ENCODE measurements at places on chromosomes 7 and 10.

GRCh38 chr7:95718577-95719410 is 53.6 kb upstream of the DYNC1I1 start:
- DNase-seq, result no peak

DNA sequence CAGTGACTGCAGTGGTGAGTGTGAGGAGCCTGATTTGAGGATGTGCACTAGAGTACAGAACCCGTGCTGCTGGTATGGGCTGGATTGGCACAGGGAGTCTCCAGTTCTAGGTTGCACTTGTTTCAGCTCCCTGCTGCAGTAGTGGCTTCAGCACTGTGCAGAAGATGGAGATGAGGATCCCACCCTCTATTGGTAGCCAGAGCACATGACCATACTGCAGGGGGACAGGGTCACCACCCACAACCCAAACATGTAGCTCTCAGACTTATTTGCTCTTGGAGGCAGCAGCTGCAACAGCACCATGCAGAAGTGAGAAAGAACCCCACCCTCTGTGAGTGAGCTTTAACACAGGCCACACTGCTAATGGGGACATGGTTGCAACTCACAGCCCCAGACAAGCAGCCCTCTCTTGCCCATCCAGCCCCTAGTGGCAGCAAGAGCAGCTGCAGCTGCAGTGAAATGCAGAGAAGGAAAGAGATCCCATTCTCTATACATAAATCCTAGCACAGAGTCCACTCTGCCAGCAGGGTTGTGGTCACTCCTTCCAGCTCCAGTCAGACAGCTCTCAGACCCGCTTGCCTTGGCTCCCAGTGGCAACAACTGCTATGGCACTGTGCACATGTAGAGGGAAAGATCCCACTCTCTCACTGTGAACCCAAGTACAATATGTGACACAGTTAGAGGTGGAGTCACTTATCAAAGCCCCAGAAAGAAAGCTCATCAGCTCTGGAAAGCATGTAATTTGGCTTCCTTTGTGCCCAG is 51.4 kb upstream of the SCIN start:
- no peak for DNase-seq

DNA sequence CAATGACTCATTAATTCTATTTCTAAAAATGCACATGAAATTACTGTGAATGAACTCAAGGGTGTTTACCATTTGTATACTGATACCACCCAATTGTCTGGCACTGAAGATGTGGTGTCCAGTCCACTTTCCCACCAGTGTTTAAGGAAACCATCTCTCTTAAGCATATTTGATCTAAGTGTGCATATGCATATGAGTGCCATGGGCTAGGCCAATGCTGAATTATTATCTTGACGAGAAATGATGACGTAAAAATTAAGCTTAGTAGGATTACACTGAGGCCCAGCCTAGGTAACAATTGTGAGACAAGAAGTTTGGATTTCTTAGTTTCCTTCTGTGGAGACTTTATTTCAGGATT is 59.7 kb downstream of the SVIL start:
- DNase-seq, result no peak

DNA sequence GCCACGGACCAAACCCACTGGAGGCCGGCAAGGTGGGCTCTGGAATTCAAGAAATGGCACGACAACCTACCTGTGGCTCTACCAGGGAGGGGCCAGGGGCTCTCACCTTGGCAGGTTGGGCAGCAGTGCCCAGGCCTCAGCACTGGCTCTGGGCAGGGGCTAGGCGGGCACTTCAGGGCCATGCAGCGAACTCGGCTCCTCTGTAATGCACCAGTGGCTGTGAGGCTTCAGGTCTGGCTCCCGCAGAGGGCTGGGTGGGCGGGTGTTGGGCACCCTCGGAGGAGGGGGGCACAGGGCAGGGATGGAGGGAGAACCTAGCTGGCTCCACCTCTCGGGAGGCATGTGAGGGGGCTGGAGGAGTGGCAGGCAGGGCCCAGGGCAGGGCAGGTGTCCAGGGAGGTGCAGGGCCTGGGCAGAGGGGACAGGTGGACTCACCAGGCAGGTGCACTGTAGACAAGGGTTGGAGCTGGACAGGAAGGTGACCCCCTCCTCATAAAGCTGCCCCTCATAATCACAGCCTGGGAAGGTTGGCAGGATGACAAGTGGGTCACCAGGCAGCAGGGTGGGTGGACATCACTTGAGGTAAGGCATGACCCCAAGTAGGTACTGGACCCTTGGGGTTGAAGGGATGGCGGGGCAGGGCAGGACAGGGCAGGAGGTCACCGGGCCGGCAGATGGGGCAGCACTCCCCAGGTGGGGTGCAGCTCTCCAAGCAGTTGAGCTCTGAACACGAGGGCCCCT is 6.7 kb downstream of the KCP start:
- no peak for DNase-seq

DNA sequence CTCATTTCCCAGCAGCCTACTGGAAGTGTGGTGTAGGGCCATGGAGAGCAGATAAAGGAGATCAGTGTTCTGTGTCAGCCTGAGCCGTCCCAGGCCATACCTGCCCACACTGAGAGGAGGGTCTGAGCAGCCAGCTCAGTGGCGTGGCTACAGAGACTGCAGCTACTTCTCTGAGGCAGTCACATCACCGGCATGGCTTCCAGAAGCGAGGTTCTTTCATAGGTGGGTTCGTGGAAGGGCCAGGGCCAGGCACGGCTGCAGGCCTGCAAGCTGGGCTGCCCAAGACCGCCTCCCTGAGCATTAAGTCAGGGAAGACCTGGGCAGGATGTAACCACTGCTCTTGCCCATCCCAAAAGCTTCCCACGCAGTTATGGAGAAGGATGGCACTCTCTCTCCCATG is 34.9 kb downstream of the LDB3 start:
- DNase-seq, result no peak

GRCh38 chr10:63415640-63416244 is 50.0 kb downstream of the JMJD1C start:
- no peak for DNase-seq

- no peak for DNase-seq
Observed at GRCh38 chr7:66535414-66536329, 93.0 kb upstream of the KCTD7 start.

DNA sequence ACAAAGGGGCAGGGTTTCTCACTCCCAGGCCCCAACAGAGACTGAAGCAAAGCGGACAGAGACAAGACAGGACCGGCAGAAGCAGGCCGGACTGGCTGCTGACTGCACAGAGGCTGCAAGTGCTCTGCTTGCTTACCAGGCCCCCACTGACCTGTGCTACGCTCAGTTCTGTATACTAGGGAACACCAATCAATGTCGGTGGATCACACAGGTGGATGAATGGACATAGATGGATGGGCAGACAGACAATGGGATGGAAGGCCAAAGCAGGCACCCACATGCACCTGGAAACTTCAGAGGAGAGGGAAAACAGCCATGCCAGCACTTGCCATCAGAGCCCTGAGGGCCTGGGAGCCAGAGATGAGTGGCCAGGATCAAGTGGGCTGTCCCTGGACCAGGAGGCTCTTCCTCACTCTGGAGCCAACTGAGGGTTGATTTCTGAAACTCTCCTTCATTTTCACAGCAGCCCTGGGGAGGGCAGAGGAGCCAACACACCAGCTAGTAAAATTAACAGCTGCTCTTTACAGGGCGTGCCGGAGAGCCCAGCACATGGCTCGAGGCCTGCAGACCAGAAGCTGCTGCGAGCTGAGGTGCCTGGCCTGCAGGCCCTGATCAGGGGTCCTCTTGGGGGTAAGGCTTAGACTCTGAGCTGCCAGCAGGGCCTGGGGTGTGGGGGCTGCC is 243.6 kb downstream of the KCNMA1 start:
- no peak for DNase-seq
